ENCODE measurements at places on chromosomes 2 and 18.

DNA sequence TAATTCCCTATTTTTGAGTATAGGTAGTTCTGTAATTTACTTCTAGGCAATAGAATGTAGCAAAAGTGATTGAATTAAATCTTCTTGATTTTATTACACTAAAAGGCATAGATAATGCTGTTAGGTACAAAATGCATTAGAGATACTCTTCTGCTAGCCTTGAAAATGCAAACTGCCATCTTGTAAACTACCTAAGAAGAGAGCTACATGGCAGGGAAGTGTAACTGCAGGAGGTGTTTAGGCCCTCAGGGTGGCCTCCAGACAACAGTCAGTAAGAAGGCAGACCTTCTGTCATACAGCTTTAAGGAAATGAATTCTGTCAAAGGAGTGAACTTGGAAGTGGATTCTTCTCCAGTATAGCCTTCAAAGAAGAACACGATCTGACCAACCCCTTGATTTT, 1396.8 kb upstream of the SLC39A10 start:
- DNase-seq = no peak

GRCh38 chr18:64807560-64807959, 658.7 kb upstream of the LINC00305 start:
- DNase-seq = no peak

DNA sequence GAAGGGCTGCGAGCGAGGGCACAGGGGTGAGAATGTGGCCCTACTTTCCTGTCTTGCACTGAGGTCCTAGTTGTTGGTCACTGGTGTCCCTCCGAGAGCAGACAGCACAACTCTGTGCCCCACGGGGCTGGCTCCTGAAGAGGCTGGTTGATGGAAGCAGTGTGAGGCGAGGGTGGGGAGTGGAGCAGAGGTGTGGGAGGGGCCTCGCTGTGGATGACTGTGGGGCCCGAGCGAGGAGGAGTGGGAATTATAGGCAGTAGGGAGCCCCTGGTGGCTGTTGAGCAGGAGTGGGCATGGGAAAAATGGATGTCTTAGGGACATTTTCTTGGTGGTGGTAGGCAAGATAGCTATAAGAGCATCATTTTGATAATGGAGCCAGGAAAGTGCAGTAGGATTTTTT, 660.5 kb upstream of the HS6ST1 start:
- DNase-seq = no peak

GRCh38 chr2:63051042-63051794, 588 bp downstream of the OTX1 start:
- DNase-seq = no peak
